GM12878 (cell line): ENCODE measurements at places on chromosomes 13 and 19.

DNA sequence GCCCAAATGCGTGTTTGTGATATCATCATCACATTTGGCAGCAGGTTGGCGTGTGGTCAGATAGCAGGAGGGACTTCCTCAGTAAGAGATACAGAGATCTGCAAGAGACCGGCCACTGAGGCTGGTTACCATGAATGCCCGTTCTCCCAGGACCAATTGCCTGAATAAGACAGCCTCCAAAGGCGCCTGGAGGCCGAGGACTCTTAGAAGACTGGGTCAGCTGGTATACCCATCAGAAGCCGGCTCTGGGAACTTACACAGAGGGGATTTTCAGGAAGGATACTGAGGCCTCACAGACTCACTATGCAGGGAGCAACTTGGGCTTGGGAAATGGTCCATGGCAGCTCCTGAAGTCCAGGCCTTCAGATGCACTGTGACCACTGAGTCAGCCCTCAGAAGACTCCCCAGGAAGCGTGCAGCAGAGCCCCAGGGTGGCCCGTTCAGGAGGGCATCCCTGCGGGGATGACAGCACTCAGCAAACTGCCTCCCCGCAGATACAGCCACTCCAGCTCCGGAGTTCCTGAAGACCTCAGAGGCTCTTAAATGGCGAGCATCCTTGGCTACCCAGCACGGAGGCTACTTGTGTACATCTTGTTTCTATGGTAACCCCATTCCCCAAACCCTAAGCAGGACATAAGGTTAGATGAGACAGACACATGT, 26.4 kb upstream of the VSTM2B start:
- DNase-seq, result no peak

GRCh38 chr13:113364311-113364889, 470 bp upstream of the GRTP1 start:
- no peak for DNase-seq

GRCh38 chr19:18179957-18180356, 6.3 kb downstream of the IFI30 start:
- DNase-seq, result no peak

DNA sequence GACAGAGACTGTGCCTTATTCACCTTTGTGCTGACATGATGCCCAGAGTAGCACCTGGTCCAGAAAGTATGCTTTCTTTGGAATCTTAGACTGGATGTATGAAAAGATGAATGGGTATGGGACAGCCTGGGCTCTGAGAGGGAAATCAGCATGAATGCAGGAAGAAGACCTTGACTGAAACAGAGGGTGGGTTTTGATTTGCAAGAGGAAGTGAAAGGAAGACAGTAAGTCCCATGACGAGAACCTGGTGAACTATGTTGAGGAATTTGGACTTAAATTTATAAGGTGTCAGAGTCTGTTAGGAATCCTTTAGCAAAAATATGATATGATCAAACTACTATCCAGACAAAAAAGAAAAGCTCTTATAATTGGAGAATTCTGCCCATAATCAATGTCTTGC, 301.9 kb downstream of the SPRY2 start:
- no peak for DNase-seq

DNA sequence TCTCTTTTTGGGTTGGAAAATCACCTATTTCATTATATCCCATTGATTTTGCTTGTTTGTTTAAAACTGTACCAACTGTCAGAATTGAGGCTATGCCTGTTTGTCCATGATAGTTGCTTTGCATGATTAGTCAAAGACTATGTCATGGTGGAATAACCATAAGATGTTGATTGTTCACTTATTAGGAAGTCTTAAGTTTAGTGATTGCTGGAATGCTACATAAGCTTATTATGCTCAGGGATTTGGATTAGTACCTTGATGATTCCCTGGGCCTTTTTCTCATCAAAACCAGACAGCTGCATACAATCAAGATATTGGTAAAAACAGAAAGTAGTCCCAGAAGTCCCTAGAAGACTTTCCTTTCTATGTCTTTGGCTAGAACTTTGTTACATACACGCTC, 954.7 kb downstream of the PCDH9 start:
- DNase-seq, result no peak

DNA sequence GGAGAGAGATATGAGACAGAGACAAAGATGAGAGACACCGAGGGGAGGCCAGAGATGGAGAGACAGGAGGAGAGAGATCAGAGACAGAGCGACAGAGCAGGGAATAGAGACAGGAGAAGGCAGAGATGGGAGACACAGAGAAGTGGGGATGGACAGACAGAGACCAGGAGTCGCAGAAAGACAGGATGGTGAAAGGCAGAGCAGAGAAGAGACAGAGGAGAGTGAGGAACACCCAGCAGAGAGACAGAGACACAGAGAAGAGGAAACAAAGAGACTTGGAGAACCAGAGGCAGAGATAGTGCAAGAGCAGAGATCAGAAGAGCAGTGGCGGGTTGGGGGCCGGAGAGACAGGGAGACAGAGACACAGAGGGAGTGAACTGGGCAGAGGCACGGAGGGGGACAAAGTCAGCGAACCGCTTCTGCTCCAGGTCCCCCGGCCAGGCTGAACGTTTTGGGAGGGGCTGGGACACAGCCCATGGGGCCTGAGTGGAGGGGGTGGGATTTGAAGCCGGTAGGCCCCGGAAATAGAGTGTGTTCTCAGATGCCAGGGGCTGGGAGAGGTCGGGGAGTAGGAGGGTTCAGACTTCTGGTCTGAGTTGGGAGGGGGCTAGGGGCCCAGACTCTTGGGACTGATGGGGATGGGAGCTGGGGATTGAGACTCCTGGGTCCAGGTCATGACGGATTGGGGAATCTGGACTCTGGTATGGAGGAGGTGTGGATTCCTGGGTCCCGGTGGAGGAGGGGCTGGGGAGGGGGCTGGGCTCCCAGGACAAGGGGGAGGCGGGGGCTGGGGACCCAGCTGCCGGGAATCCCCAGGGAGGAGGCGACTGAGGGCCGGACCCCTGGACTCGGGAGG, 654 bp downstream of the ZNF579 start:
- DNase-seq, result no peak

GRCh38 chr19:1362387-1363257, 21.1 kb upstream of the NDUFS7 start:
- DNase-seq, result no peak

DNA sequence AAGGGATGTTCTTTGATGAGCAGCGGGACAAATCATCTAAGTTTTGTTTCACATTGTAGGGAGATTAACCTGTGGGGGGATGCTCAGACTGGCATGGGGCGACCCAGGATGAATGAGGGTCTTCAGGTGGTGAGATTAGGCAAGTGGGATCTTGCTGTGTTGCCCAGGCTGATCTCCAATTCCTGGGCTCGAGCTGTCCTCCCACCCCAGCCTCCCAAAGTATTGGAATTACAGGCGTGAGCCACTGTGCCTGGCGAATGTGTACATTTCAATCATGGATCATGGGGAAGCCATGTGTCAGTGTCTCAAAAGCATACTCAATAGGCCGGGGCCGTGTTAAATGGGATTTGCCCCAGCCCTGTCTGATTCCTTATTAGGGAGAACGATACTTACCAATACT, 8.1 kb downstream of the SLC25A42 start:
- DNase-seq, result no peak

- DNase-seq, result no peak
These were observed 771.8 kb upstream of the SLITRK1 start for GRCh38 chr13:84653915-84654534.

DNA sequence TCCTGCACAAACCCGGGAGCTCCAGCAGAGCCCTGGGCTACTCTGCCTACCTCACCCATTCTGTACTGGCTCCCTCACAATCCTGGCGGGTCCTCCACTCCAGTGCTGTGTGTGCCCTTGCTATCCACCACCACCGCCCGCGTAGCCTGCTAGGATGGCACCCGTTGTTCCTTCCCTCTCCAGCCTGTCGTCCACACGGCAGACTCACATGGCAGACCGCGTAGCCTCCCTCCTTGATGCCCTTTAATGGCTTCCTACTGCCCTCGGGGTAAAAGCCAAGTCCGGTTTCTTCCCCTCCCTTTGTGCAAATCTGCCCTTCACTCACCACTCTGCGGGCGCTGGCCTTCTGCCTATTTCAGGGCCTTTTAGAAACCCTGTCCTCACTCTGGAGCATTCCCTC, 106.6 kb downstream of the RAB20 start:
- no peak for DNase-seq

DNA sequence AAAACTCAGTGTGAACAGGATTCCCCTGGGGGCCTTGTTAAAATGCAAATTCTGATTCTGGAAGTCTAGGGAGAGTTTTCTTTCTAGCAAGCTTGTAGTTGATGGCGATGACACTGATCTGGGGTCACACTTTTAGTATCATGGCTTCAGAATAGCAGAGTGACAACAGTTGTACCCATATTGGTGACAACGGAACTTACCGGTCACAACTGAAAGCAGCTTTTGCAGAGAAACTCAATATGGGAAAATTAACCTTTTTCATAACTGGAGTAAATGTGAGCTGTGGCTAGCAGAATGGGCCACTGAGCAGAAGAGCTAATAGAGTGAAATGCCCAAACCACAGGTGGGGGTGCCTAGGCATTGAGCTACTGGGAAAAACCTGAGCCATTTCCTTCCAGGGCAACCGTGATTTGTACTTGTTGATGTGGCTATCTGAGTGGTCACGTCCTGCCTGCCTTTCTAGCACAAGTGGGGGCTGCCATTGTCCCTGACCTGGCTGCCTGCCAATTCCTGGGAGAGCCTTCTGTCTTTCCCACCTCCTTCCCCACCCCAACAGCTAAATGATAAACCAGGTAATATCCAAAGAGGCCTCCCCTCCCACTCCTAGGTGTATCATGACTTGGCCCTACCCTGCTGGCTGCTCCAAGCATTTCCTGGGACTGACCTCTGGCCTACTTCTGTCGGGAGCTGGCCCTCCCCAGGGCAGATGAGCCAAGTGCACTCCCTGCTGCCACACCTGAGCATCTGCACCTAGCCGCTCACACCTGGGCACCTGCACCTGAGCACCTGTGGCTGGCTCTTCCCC, 1.7 kb upstream of the SLC10A2 start:
- DNase-seq, result peak; percentile 72

DNA sequence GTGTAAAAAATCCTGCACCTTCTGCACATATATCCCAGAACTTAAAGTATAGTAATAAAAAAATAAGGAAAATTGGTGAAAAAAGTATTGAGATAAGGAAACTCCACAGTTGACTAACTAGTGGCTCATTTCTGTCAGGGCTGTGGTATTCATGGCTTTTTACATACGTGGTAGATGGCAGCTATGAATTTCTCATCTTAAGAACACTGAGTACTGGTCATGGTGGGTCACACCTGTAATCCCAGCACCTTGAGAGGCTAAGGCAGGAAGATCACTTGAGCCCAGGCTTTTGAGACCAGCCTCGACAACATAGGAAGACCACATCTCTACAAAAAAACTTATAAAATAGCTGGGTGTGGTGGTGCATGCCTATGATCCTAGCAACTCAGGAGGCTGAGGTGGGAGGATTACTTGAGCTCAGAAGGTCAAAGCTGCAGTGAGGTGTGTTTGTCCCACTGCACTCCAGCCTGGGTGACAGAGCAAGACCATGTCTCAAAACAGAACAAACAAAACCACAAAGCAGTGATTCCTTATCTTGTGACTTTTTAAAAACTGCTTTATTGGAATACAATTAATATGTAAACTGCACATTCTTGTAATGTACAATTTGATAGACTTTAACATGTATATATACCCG, 16.8 kb downstream of the SLAIN1 start:
- no peak for DNase-seq

DNA sequence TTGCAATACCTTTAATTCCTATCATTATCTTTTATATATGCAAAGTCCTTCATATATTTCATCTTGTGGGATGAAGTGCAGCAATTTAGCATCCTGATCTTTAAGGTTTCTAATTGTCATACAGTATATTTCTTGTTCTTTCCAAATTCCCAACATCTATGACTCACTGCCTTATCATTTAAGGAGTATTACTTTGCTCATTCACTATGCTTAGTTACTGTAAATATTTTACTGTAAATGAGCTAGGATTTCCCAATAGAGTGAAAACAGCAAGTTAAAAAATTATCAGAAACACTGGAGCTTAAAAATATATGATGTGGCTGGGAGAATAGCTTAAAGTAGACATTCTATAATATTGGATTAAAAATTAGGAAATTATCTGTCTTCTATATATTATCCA, 69.9 kb downstream of the SLITRK6 start:
- no peak for DNase-seq

- no peak for DNase-seq
These were observed 27.6 kb downstream of the SKA3 start for GRCh38 chr13:21148557-21149258.

DNA sequence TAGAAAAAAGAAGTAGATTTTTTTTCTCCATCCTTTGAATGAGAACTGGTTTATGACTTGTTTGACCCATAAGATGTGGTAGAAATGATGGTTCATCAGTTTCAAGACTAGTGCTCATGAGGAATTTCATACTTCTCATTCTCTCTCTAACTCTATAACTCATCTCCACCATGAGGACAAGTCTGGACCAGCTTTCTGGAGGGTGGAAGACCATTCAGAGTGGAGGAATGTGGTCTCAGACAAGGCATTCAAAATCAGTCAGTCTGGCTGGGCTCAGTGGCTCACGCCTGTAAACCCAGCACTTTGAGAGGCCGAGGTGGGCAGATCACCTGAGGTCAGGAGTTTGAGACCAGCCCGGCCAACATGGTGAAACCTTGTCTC, 3.5 kb upstream of the EID2 start:
- DNase-seq, result no peak

DNA sequence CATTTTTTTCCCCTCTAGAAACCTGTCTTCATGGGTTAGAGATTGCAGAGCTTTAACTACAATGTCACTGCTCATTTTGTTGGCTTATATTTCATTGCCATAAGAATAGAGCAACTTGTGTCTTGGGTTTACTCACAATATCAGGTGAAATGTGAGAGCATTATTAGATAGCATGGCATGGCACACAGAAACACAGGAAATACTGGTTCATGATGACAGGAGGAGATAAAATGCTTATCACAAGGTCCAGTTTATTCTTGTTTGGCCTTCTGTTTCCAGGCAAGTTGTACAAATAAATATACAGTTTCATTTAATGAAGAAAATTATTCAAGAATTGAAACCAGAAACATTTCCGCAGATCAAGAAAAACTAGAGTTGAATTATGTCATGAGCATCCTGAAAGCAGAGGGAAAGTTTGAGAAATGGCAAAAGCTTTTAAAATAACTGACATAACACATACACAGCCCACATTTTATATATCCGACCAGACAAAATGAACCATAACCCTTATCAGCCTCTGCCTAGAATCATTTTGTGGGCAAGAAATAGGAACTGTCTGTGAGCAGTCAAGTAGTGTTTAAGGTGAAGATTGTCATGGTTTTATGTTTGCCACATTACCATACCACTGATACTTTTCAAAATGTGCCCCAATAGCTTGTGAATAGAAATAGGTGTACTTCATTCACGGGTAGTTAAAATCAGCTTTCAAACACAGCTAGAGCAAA, 297.9 kb upstream of the ARGLU1 start:
- DNase-seq, result no peak

- DNase-seq, result no peak
These were observed 542.7 kb upstream of the SLITRK5 start for GRCh38 chr13:87128491-87128890.

- DNase-seq, result no peak
These were observed 450.0 kb upstream of the SLC10A2 start for GRCh38 chr13:103516015-103516795.

DNA sequence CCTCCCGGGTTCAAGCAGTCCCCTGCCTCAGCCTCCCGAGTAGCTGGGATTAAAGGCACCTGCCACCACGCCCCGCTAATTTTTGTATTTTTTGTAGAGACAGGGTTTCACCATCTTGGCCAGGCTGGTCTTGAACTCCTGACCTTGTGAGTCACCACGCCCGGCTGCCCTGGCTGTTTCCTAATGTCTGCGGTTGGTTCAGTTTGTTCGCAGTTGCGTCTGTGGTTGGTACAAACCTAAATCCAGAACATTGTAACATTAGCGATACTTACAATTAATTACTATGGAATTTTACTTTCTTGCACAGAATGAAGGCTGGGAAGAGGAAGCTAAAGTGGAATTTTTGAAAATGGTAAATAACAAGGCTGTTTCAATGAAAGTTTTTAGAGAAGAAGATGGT, 38.1 kb downstream of the RNF17 start:
- DNase-seq, result no peak
